ENCODE measurements at places on chromosomes 5 and 9.

- no peaks in the 10 kb centered on the region for H3K27me3 ChIP-seq
- H3K4me1 ChIP-seq = no peaks in the 10 kb centered on the region
Observed at GRCh38 chr5:109589239-109589638, 100.5 kb upstream of the MAN2A1 start.

- no peak for DNase-seq
- peaks cover 9% of the 10 kb centered on the region for H3K4me1 ChIP-seq
- peaks cover 8% of the 10 kb centered on the region for H3K36me3 ChIP-seq
- no peaks in the 10 kb centered on the region for H3K27me3 ChIP-seq
- H3K27ac ChIP-seq = no peak overlapping the region
Observed at GRCh38 chr5:158938200-158938599, 161.5 kb downstream of the EBF1 start.

DNA sequence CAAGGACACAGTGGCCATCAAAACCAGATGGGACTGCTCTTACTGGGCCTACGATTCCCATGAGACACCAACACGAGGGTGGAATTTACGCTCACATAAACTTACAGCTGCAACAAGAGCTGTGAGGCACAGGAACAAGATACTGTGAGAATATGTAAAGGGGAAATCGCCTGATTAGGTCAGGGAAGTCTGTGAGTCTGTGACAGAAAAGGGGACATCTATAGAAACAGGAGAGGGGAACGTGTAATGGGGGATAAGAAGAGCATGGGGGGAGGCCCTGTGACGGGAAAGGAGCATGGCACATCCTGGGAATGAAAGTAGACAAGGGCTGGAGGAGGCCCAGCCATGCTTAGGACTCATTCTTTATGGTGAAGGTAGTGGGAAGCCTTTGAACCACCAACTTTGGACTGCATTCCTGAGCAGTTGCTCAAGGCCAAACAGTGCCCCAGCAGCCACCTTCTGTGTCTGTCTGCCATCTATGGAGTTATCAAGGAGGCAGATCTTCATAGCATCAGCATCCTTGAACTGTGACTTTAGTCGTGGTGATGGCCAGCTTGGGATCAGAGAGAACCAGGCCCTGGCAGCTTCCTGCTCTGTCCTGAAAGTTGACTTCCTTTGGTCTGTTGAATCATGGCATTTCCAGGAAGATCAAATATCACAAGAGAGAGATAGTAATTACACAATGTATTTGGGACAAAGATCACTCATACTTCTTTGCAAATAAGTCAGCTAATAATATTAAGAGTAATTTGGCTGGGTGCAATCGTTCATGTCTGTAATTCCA, 87.9 kb upstream of the FAM169A start:
- no peaks in the 10 kb centered on the region for H3K36me3 ChIP-seq
- H3K27me3 ChIP-seq = no peaks in the 10 kb centered on the region
- no peak for DNase-seq
- H3K27ac ChIP-seq = no peak overlapping the region
- no peak overlapping the region for H3K4me3 ChIP-seq

DNA sequence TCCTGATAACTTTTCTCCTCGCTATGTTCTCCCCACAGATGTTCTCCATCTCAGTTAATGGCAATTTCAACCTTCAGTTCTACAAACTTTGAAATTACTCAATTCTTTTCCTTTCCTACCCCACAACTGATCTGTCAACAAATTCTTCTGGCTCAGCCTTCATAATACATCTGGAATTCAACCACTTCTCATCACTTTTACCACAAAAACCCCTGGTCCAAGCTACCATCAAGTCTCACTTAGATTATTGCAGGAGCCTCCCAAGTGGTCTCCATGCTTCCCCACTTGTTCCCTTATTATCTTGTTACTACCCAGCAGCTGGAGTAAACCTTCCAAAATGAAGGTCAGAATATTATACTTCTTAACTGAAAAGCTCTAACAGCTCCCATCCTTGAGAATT, 110.1 kb downstream of the FBN2 start:
- H3K27me3 ChIP-seq = no peaks in the 10 kb centered on the region
- no peaks in the 10 kb centered on the region for H3K36me3 ChIP-seq
- H3K27ac ChIP-seq = no peak overlapping the region
- no peak for DNase-seq
- no peaks in the 10 kb centered on the region for H3K4me1 ChIP-seq
- no peak overlapping the region for H3K4me3 ChIP-seq

GRCh38 chr9:118665226-118665919, 703.9 kb downstream of the BRINP1 start:
- H3K4me1 ChIP-seq = no peaks in the 10 kb centered on the region
- no peaks in the 10 kb centered on the region for H3K36me3 ChIP-seq
- H3K27me3 ChIP-seq = no peaks in the 10 kb centered on the region
- no peak overlapping the region for H3K4me3 ChIP-seq
- H3K27ac ChIP-seq = no peak overlapping the region
- DNase-seq = no peak

DNA sequence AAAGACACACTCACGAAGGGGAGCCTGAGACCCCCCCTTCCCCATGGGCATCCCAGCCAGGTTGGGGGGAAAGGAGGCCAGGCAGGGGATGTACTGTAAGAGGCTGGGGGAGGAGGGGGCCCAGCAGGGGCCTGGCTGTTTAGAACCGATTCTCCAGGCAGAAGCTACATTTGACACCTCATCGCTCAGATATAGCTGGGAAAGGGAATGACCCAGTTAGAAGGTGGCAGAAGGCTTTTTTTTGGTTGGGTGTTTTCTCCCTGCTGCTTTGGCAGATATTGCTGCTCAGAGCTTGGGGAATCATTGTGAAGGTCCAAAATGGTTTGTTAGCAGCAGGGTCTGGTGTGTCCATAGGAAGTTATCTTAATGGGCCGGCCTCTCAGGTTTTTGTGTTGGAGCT, 6.0 kb downstream of the CDX1 start:
- H3K36me3 ChIP-seq = no peaks in the 10 kb centered on the region
- no peak for DNase-seq
- no peaks in the 10 kb centered on the region for H3K27me3 ChIP-seq
- H3K4me1 ChIP-seq = no peaks in the 10 kb centered on the region
- no peak overlapping the region for H3K4me3 ChIP-seq

All from GM12878 (cell line).